ENCODE measurements at places on chromosomes 5 and 9. TPM values are rescaled to one million over a fixed set of nuclear protein-coding genes. Genes with fewer than 3 reads are reported as not detected.

The GABRA1 gene
- 1.6 TPM for total RNA-seq

The CCL27 gene
- not detected for total RNA-seq

The SLC4A9 gene
- total RNA-seq: 0.27 TPM

The PCDHA4 gene
- total RNA-seq: 5.0 TPM

GRCh38 chr5:151622367-151623088 is 31.4 kb upstream of the FAT2 start:
- no peak for DNase-seq

DNA sequence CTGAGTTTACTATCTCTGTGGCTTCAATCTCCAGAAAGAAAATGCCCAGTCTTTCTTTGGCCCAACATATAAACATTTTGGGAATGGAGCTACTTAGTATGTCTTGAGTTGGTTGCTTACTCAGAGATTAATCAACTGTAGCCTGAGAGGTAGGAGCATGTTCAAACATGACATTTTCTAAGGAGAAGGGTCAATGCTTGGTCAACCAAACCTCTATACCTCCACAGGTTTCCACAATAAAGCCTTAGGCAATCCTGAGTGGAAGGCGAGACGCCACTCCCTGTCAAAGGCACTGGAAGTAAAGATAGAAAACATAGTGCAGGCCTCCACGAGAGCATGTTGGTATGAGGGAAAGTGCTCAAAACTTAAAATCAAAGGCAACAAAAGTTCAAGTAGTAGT is 411.4 kb downstream of the KCTD16 start:
- no peak for DNase-seq

- DNase-seq: no peak
Observed at GRCh38 chr5:149381261-149381985, 2.3 kb upstream of the IL17B start.

- peak; percentile 36 for DNase-seq
Observed at GRCh38 chr5:1298067-1298551, 3.2 kb upstream of the TERT start.

GRCh38 chr5:146667633-146668272 is 151.8 kb upstream of the GPR151 start:
- DNase-seq: no peak

GRCh38 chr5:108529381-108529780 is 147.5 kb upstream of the FBXL17 start:
- DNase-seq: no peak

GRCh38 chr9:95021166-95021886 is 294.8 kb downstream of the AOPEP start:
- DNase-seq: no peak

DNA sequence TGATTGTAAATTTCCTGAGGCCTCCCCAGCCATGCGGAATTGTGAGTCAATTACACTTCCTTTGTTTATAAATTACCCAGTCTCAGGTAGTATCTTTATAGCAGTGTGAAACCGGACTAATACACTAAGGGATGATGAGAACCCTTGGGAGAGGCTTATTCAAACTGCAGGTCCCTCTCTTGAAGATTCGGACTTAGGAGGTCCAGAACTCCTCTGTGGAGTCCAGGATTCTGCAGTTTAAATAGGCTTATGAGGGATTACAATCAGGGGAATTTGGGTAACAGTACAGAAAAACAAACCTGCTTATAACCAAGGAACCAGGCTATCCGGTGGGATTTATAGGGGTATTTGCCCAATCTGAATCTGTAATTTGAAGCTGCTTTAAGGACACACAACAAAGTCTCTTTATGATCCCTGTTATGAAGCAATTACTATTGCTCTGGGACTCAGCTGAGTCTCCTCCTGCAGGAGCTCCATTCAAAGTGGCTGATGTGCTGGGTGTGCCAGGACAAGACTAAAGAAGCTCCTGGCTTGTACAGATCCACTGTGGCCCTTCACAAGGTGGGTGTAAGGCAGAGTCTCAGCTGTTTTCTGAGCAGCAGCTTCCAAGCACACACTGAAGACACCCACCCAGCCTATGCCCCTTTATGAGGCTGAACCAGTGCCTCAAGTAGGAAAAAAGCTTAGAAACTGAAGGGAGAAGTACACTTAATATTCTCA is 41.8 kb upstream of the LHFPL2 start:
- DNase-seq: peak; percentile 47

DNA sequence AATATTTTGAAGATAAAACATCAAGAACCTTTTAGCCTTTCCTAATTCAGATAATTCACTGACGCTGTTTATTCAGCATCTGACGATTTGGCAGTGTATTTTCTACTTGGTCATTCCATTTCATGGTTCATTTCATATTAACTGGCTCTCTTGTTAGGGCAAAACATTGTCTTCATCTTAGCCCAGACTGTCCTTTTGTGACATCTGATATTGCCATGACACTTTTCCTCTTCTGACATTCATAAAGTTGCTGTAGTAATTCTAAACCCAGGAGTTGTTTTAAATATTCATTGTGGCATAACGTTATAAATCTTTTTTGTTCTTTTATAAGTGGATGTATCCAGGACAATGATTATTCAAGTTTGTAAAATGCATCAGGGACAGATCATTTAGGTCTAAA is 1.8 kb downstream of the SCAMP1 start:
- DNase-seq: no peak

Data from endodermal cell (in vitro differentiated cells).